CMK (cell line): ENCODE measurements at places on chromosomes 7 and 10.

DNA sequence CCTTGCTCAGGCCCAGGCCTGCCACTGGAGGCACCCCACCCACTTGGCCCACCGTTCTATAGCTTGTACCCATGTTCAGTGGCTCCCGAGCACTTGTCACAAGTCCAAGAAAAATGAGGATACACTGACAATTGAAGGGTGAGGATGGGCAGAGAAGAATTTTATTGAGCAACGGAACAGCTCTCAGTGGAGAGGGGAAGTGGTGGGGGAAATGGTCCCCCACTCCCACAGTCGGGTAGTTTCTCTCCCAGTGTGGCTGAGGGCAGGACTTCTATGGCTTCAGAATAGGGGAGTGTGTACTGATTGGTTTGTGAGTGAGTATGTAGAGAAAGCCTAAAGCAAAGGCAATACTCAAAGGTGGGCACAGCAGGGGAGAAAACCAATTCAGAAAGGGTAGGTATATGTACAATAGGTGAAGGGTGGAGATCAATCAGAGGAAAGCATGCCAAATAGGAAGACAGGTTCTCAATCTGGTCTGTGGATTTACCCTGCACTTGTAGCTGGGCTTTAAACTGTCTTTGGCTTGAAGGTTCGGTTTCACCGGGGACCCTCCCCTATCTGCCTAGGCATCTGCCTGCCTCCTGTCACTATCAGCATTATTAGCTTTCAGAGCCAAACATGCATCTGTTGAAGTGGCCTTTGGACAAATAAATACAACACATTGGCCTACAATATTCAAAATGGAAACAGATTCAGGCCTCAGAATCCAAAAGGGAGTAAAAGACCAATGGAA, 8.9 kb upstream of the TSPAN13 start:
- DNase-seq: no peak

DNA sequence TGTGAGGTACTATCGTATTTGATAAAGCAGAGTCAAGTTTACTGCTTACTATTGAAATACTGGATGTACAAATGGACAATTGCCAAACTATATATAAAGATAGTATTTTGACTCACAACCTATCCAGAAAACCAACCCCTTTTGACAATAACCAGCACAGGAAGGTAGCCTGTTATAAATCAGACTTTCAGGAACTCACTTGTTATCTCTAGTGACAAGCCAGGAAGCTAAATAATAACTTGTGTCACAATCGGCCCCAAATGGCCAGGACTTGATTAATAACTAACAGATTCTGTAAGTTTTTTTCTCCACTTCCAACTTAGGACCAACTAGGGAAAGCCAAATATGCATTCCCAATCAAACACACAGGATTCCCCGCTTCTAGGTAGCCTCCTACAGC, 38.8 kb upstream of the SLC35G1 start:
- DNase-seq: no peak

- no peak for DNase-seq
These were observed 6.3 kb upstream of the EMX2 start for GRCh38 chr10:117536072-117536865.

- no peak for DNase-seq
These were observed 233.0 kb downstream of the CACNA2D1 start for GRCh38 chr7:82210416-82211184.

GRCh38 chr7:33685981-33686683, 219.2 kb upstream of the BMPER start:
- no peak for DNase-seq

DNA sequence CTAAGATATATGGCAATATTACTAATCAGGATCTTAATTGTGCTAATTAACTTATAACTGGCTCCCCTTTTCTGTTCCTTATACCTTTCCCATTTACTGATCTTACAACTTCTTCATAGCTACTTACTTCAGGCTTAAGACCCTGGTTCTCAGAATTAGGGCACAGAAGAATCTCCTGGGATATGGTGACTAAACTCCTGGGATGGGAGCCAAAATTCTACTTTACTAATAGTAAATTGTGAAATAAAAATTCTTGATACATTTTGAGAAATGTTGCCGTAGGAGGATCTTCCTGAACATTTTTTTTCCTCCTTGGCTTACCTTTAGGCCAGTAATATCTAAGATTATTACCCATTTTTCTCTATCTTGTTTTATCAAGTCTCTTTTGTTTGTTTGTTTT, 309.5 kb downstream of the ATRNL1 start:
- no peak for DNase-seq

- no peak for DNase-seq
These were observed 128.9 kb downstream of the ZNF365 start for GRCh38 chr10:62502995-62503613.
